ENCODE measurements at places on chromosomes 5 and 9.
A peak's percentile ranks its signal among the peaks of the same experiment; 100 is the strongest.

DNA sequence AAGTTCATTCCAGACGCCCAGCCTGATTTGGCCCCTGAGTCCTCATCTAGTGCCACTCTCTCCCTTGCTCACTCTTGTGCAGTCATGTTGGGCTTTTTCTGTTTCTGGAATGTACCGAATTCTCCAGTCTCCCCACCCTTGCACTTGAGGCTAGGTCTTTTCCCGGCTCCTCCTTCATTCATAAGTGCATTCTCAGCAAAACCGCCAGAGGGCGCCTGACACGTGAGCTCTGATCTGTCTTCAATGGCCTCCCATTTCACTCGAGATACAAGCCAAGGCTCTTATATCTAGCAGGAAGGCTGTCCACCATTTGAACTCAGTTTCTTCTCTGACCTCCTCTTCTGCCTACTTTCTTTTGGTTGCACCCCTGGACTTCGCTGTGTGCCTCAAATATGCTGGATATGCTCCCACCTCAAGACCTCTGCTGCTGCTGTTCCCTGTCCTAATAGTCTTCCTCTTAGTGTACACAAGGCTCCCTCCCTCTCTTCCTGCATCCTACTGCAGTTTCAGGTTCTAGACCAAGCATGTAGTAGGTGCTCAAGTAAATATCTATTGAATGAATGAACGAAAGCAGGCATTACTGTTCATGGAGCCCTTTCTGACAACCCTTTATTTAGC is 568.1 kb upstream of the WWC1 start:
- DNase-seq: peak; percentile 68

- DNase-seq: no peak
Observed at GRCh38 chr5:148887123-148887881, 60.9 kb downstream of the ADRB2 start.

- DNase-seq: no peak
Observed at GRCh38 chr5:139675213-139675612, 27.1 kb downstream of the CXXC5 start.

- DNase-seq: no peak
Observed at GRCh38 chr9:21070906-21071305, 6.8 kb downstream of the IFNB1 start.

GRCh38 chr5:177189965-177190364 is 56.4 kb downstream of the NSD1 start:
- no peak for DNase-seq

GRCh38 chr9:131465401-131465800 is 37.3 kb upstream of the POMT1 start:
- DNase-seq: no peak

DNA sequence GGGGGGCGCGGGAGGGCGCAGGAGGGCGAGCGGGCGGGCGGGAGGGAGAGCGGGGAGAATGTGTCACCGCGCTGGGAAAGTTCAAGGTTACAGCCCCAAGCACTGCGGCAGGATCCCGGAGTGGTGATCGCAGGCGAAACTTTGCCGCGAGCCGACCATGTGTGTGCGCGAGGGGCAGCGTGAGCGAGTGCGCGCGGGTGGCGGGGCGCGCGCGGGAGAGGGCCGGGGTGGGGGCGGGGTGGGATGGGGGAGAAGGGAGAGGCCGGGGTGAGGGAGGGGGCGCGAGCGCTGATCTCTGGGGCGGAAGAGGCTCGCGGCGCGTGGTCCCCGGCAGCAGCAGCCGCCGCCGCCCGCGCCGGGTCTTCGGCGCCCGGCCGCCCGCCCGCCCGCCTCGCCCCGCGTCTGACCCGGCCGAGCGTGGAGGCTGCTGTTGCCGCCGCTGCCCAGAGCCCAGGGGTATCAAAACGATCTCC is at the start of gene NFIB:
TSS of gene NFIB (minus strand) at position 191 of the 473 bp plus-strand sequence. CDS start 630 bp downstream, outside the sequence.
- DNase-seq: peak; percentile 27

DNA sequence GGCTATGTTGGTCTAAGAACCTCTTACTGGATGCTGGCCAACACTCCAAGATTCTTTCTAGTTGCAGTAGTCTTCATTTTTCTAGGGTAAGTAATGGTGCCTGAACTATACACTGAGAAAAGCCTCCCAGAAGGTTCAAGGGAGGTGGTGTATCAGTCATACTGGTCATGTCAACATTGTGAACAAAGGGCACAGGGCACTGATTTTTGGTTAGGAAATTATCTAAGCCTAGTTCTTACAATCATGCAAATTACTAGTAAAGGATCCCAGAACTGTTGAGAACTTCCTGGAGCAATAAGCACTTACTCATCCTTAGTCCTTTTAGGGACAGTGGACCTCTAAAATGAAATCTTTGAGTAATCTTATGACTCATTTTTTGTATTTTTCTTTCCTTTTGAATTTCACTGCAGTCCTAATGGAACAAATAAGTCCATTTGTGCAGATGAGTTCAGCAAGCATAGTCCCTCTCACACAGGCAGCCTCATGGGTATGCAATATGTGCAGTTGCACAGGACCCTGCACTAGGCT is 21.1 kb upstream of the CDC42SE2 start:
- no peak for DNase-seq

GRCh38 chr5:130731839-130732238 is 433.2 kb downstream of the HINT1 start:
- DNase-seq: no peak

- peak; percentile 34 for DNase-seq
Observed at GRCh38 chr5:159178978-159179377, 30.4 kb downstream of the RNF145 start.

GRCh38 chr9:69696802-69697201 is 24.6 kb upstream of the APBA1 start:
- no peak for DNase-seq

- no peak for DNase-seq
Observed at GRCh38 chr5:40775085-40775845, 19.5 kb upstream of the TTC33 start.

DNA sequence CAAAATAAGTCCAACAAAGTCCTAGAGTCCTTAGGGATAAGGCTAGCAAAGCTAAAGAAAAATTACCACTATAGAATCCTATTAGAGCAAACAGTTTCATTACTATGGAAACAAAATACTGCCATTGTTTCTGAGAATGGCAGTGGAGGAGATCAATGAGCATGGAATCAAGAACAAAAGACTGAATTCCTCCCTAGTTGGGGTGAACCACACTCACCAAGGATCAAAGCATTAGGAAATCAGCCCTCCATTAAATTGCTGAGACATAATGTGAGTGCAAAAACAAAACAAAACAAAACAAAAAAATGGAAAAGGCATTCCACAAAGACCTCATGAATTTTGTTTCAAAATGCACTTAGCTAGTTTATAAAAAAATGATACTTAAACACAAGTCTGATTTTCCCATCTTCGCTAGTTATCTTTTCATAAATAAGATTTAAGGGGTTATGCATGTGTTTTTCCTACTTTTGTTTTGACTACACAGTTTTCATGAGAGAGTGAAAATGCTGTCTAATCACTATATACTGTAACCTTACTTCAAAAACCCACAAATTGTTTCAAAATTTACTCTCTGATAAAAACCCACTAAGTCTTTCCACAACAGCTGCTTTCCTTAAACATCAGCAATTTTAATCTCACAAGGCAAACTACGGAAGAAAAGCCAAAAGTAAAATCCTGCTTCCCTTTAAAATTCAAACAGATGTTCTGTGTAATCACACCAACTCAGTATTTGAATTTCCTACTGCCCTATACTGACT is 9.7 kb downstream of the SERINC5 start:
- DNase-seq: no peak

- no peak for DNase-seq
Observed at GRCh38 chr5:169112016-169112415, 188.9 kb downstream of the SLIT3 start.

- no peak for DNase-seq
Observed at GRCh38 chr5:99621772-99622681, 693.2 kb upstream of the CHD1 start.

- DNase-seq: no peak
Observed at GRCh38 chr9:123316053-123316718, 39.8 kb upstream of the CRB2 start.

All from stimulated activated CD4-positive, alpha-beta T cell treated with anti-CD3 and anti-CD28 coated beads, Interleukin-2, amount 100 ng/mL, for 24 hours (primary cell).